ENCODE measurements at places on chromosomes 4 and X.

GRCh38 chr4:73585345-73585744 lies 34.9 kb downstream of the RASSF6 start:
- DNase-seq, result no peak

- no peak for DNase-seq
Measured at GRCh38 chr4:141037446-141037845, 95.8 kb downstream of the RNF150 start.

DNA sequence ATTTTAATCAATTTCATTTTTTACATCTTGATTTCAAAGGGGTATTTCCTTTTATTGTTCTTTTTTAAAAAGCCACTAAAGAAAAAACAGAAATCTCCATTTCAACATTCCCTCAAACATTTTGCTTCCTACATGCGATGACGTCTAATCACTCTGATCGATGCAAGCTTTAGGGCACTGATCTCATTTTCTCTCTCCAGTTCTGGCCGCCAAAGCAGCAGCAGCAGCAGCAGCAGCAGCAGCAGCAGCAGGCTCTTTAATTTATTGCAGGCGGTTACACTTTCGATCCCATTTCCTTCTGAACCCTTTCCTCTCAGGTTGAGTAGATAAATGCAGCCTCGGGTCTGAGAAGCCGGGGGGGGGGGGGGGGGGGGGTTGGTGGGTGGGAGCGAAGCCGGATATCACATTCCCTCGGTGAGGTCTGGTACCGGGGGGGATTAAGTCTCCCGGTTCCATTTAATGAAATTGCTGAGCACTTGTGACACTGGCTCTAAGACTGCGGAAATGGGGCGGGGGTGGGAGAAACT lies 3.4 kb upstream of the PCDH7 start:
- DNase-seq, result no peak

DNA sequence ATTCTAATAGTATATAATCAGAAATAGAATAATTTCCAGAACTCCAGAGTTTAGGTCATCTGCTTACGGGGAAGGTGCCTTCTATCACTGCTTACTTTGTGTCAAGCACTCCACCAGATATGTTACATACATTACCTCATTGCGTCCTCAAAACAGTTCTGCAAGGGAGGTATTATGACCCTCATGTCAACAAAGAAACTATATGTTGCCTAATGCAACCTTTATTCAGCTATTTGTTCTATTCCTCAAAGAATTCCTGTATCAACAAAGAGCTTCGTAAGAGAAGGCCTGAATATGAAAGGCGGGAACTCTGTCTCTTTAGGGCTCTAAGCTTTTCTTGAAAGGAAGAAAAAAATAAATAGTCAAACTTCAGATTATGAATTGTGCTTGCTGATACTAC lies 114.7 kb downstream of the PDLIM5 start:
- no peak for DNase-seq

Measured in CD4-positive, alpha-beta T cell (primary cell).